ENCODE measurements at places on chromosomes 2 and 18.

- no peak for DNase-seq
Observed at GRCh38 chr2:29611261-29611660, 310.1 kb downstream of the ALK start.

DNA sequence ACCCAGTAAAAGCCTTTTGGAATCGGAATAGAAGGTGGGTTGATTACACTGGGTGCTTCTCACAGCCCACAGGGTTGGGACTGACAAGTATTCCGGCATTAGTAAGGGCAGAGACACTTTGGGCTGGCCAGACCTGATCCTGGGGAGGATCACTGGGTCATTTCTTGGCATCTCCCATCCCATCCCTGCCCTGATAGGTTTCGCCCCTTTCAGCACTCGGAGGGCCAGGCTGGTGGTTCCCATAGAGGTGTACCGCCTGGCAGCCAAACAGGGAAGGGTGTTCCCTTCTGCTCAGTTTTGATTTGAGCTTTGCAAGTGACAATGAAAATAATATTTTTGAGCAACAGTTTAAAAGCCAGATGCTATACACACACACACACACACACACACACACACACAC lies 37.3 kb downstream of the CYP1B1 start:
- DNase-seq, result no peak

GRCh38 chr2:94879314-94879981 lies 8.2 kb downstream of the TEKT4 start:
- no peak for DNase-seq

GRCh38 chr2:228065686-228066085 lies 115.8 kb downstream of the SPHKAP start:
- DNase-seq, result no peak

GRCh38 chr2:101682311-101682710 lies 15.2 kb upstream of the MAP4K4 start:
- no peak for DNase-seq

DNA sequence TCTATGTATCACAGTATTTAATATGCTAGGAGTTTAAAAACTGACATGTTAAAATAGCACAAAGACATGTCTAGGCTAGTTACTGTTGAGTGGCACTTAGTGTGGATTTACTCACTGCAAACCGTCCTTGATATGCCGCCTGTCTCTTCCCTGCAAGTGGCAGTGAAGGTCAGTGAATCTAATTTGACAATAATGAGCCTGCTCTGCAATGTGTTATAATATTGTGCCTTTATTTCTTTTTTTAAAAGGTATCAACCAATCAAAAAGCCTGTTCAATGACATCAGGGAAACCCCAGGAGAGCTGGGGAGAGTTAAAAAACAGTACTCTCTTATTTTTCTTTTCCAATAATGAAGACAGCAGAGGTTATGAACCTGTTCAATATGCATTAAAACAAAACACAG lies 384.1 kb downstream of the ERBB4 start:
- no peak for DNase-seq

DNA sequence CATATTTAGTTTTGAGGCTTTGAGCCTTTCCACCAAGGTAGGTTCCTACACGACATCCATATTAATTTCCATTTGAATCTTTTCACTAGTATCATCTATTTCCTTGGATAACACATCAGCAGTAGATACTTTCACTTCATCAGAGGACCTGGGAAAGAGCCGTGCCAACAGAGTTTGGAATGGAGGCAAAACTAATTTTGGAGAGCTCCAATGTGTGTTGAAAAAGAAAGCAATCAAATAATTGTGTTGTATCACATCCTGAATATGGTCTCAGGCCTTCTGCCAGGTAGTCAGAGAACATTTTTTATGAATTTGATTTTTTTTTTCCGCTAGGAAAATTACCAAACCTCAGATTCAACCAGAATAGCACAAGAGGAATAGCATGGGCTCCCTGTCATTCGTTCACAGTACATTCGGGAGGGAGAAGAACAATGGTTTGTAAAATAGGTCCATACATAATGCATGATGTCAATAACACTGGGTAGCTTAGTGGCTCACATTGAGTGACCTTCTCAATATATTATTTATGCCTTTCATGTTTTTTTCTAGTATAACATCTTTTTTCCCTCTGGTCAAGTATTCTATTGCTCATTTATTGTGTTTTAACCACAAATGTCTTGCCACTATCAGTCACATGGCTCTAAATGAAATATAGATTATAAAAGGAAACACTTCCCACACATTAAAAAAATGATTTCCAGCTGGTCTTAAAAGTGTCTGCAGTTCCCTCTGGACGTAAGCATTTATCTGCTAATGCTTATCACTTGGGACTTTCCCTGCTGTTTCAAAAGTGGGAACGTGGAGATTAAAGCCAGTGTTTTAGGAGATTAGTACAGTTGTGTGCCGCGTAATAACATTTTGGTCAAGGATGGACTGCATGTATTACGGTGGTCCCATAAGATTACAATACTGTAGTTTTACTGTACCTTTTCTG lies 68.6 kb upstream of the RAPH1 start:
- DNase-seq, result no peak

All from fibroblast of skin of right quadriceps (primary cell).